Globus pallidus (tissue), 1 donor: ENCODE measurements at places on chromosomes 7 and 10.

GRCh38 chr10:110401401-110402076 lies 96.2 kb upstream of the DUSP5 start:
- DNase-seq = no peak

DNA sequence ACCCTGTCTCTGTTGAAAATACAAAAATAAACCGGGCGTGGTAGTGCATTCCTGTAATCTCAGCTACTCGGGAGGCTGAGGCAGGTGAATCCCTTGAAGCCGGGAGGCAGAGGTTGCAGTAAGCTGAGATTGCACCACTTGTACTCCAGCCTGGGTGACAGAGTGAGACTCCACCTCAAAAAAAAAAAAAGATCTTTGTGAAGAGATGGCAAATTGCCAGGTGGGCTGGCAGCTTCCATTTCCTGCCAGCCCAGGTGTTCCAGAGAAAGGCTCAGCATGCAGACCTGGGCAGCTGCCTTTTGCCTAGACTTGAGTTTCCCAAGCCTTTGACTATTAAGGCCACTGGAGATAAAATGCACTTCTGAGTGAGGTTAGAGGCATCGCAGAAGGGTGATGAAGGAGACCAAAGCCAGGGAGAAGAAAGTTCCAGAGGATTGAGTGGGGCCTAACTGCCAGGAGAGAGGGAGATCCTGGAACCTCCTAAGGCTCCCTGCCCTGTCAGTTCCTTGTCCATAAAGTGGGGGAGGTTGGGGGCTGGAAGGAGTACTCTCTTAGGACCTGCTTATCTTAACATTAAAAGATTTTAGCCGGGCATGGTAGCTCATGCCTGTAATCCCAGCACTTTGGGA lies 10.0 kb upstream of the DDIT4 start:
- no peak for DNase-seq

DNA sequence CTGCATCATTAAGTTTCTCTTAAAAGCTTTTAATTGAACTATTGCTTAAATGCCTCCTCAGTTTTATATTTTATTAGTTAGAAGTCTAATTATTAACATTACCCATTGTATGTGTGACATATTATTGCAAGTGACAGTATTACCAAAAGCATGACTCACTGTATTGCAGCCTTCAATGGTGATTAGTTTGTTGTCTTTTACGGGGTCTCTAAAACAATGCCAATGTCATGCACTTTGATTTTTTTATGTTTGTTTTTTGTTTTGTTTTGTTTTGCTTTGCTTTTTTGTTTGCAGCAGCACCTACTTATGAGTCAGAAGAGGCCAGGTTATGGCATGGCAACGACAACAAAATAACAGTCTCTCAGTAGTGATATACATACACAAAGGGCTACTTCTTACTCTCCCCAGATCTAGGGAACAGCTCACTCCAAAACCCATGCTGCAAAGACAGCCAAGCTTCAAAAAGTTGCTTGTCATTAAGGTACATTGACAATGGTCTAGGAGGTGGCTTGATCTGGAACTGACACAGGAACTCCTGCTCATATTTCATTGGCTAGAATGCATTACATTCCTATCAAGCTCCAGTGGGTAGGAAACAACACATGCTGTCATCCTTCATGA lies 293.7 kb upstream of the POM121L12 start:
- DNase-seq = no peak

DNA sequence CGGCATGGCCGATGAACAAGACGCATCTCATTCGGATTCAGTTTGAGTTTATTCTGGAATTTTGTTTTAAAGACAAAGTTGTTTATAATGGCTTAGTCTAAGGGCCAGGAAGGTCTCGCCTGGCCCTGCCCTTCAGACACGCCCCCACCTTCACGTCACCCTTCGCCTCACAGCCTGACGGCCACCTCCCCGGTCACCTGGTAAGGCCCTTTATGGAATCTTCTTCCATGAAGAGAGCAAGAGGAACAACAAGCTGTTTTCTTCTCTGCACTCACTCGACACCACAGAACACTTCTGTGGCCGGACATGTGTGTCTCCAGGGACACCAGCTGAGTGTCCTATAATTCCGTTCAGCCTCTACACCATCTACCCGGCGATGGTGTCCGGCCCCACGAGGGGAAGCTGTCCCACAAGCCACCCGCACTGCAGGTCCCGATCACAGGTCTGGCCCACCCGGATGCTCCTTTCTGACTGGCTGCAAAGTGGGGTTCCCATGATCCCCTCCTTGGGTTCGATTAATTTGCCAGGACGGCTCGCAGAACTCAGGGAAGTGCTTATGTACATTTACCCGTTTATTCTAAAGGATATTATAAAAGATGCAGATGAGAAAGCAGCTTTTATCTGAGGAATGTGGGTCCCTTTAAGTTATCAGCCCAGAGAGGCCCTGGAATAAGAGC lies 17.4 kb upstream of the KNDC1 start:
- no peak for DNase-seq

- DNase-seq = no peak
Measured at GRCh38 chr7:15464667-15465121, 97.1 kb downstream of the AGMO start.

DNA sequence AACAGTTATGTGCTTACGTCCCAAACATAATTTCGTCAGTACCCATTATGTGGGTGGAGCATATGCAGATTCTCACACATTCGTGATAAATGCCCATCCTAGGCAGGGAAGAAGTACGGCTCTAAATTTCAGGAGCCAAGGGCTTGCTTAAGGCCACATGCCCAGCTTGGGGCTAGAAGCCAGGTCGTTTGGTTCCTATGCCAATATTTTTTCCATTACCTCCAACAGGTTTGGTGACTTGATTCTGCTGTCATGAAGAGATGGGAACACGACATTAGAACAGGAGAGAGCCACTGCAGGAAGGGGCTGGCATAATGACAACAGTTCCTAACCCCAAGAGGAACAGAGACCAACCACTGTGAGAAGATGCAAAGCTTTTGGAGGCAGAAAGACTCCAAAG lies 85.1 kb downstream of the HIPK2 start:
- DNase-seq = no peak

DNA sequence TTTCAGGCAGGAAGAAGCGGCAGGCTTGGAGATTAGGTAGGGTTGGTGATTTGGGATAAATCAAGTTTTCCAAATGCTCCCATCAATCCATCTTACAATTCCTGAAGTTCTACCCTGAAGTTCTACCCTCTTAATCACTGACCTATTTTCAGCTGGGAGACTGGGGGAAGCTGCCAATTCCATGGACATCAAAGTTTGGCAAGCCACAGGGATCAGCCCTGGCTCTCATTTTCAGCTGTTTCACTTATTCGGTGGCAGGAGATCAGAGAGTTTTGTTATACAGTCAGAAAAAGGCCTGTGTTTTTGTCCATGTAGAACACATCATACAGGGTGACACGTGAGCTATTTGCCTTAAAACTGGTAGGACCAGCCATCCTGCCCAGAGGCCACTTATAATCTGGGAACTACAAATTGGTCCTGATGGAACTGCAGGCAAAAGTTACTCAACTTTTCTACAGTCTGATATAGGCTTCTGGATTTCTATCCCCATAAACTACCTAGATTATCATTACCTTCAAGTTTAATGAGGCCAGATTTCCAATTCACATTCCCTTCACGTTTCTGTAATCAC lies 112.9 kb upstream of the ZNF746 start:
- no peak for DNase-seq

GRCh38 chr7:116461500-116461899 lies 38.0 kb upstream of the CAV2 start:
- no peak for DNase-seq

DNA sequence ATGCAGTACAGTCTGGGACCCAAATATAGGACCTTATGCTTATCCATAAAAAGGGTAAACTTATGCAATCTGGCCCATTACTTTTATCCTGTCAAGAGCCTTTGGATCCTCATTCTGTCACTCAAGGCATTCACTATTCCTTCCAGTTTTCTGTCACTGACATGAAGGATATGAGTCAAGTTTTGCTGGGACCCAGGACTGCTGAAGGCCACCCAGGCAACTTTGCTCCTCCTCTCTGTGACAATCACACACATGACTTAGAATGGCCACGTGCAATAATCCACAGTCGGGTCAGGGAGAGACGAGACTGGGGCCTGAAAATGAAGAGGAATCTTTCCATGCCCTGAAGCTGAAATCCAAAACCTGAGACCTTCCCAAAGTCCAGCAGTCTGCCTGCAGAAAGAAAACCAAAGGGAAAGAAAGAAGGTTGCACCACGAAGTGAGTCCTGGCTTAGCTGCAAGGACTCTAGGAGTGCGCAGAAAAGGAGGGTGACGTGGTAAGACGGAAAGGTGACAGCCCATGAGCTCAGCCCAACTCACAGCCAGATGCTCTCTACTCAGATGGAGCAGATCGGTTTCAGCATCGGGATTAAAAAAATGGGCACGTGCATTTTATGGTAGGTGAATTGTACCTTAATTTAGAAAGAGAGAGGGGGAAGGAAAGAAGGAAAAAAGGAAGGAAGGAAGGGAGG lies 67.2 kb downstream of the VOPP1 start:
- no peak for DNase-seq

GRCh38 chr10:22710139-22710745 lies 4.1 kb downstream of the PIP4K2A start:
- DNase-seq = no peak

GRCh38 chr7:69245646-69246045 lies 352.6 kb upstream of the AUTS2 start:
- peak; percentile 44 for DNase-seq

DNA sequence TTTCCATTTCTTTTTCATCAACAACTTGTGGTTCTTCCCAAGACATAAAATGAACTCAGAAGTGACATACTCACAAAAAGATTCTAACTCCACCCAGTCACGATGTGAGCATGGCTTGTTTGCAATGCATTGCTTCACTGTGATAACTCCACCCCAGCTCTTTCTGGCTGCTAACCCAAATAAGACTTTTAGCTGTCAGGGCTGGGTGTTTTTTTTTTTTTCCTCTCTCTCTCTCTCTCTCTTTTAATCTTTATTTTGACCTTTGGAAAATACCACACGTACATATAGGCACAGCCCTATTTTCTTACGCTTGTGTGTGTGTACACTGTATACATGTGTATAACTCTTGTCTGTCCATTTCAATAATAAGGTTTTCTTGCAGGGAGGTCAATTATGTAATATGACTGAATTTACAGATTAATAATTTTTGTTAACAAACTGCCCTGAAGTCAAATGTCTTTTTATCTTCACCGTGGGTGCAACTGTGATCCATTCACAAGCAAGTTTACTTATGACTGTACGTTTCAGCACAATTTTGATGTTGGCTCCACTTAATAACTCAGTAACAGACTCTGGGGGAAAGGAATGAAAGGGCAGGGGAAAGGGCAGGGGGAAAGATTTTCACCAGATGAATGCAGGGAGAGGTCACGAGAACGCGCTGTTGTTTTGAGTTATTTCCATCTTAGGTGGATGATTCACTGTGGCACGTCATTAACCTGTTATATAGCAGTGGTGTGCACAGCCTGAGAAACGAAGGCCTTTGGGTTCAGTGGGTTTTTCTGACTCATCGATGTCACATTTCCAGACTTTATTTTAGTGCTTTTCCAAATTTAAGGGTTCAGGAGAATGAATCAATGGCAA lies 49.1 kb downstream of the APBB1IP start:
- DNase-seq = no peak

DNA sequence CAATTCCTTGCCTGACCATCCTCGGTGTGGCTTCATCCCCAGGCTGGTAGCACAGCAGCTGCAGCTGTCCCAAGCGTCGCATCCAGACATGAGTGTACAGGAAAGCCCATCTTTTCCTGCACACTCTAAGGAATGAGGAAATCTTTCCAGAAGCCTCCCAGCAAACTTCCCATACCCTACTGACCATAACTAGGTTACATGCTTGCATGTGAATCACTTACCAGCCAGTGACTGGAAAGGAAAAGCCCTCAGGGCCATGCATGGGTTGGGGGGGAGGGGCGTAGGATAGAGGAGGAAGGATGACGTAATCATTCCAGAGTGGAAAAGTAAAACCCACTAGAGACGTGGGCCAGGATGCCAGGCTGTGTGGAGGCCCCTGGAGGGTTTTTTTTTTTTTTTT lies 18.9 kb upstream of the ZNF212 start:
- no peak for DNase-seq

GRCh38 chr10:19572056-19572455 lies 244.2 kb upstream of the PLXDC2 start:
- no peak for DNase-seq
